GM12891 (cell line): ENCODE measurements at places on chromosomes 7 and 10.

DNA sequence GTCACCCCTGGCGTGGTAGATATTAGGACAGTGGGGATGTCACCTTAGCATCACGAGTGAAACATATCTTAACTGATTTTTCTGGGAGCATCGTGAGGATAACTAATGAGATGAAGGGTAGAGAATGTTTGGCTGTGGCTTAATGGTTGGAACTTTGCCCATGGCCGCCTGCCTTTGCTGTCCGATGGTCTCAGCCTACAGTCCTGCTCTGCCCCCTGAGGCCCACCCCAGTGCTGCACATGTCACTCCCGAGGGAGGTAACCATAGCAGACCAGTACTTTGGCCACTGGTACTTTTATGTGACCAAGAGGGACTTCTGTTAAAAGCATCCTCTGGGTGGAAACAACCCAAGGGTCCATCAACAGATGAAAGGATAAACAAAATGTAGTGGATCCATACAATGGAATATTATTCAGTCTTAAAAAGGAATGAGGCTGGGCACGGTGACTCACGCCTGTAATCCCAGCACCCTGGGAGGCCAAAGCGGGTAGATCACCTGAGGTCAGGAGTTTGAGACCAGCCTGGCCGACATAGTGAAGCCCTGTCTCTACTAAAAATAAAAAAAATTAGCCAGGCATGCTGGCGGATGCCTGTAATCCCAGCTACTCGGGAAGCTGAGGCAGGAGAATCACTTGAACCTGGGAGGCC is 58.4 kb downstream of the TACR2 start:
- DNase-seq, result no peak

GRCh38 chr10:83943049-83943448 is 196.3 kb upstream of the GHITM start:
- no peak for DNase-seq

GRCh38 chr7:17485368-17485767 is 186.9 kb downstream of the AHR start:
- DNase-seq, result no peak

DNA sequence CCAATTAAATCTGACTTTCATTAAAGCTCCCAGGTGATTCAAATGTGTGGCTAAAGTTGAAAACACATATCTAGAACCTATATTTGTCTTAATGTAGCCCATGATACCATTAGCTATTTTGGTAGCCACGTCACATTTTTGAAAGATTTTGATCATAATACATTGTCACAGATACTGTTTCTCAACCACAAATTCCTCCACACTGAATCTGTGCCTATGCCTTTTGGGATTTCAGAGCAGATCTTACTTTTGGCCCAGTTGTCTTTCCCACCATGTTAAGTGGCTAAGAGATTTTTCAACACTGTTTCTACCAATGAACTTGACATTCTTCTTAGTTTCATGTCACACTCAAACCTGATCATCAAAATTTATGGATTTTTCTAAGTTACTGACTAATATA is 47.4 kb downstream of the CH25H start:
- no peak for DNase-seq

DNA sequence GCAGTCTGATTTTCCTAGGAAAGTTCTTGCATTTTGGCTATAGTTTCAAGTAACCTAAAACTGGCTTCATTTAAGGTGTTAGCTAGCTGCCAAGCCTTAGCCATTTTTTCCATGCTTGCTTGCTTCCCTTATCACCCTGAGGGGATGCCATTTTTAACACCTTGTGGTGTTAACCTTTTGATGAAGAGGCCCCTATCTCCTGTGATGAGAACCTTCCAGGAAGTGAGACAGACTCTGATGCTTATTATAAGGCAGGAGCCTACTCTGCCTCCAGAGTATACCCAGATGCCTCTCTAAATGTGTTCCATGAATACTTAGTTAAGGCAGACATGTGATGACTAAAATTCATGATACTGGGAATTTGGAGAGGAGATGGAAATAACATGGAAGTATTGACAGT is 4.9 kb upstream of the VWA2 start:
- no peak for DNase-seq

- no peak for DNase-seq
Measured at GRCh38 chr10:47041396-47042198, 130.4 kb downstream of the PTPN20 start.

DNA sequence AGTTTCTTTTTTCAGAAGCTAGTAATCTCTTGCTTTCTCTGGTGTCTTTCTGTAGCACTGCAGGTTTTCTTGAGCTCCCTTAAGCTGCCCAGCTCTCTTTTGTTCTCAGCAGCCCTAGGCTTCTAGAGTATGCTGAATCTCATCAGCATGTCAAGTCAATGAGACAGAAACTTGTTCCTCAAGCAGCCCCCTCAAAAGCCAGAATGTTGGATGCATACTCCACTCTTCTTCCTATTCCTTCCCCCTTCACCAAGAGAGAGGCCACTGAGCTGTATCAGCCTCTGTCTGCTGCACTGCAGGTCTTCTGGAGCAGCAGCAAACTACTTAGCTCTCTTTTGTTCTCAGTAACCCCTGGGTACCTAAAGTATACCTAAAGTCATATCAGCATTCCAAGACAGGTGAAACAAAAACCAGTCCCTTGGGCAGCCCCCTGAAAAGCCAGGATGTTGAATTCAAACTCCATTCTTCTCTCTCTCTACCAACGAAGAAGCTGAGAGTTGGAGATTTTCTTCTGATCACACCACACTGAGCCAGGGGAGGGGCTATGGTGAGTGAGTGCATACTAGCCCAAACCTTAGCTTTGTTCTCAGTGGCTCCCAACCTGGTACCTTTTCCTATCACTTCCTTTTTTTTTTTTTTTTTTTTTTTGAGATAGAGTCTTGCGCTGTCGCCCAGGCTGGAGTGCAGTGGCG is 73.3 kb upstream of the WAC start:
- DNase-seq, result no peak

- no peak for DNase-seq
Measured at GRCh38 chr7:88329532-88330463, 23.1 kb upstream of the STEAP4 start.

DNA sequence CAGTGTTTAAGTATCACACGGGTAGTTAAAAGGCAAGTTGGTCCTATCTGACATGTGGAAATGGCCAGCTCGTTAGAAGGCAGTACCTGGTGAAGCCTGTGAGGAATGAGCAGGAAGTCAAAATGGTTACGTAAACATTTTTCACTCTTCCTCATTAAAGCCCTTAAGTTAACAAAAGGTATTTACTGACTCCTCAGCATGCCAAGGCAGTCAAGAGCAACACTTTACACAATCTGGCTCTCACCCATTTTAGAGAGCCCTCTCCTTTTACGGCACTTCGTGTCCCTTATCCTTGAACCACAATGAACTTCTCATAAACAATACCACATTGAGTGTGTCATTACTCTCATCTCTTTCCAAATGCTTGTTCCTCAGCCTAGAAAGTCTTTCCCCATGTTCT is 11.0 kb upstream of the RSBN1L start:
- no peak for DNase-seq

GRCh38 chr7:140080919-140081318 is 18.2 kb upstream of the PARP12 start:
- DNase-seq, result no peak

- DNase-seq, result no peak
Measured at GRCh38 chr7:117143580-117143979, 179.3 kb downstream of the WNT2 start.

GRCh38 chr10:5534880-5535856 is 10.4 kb downstream of the CALML3 start:
- no peak for DNase-seq

DNA sequence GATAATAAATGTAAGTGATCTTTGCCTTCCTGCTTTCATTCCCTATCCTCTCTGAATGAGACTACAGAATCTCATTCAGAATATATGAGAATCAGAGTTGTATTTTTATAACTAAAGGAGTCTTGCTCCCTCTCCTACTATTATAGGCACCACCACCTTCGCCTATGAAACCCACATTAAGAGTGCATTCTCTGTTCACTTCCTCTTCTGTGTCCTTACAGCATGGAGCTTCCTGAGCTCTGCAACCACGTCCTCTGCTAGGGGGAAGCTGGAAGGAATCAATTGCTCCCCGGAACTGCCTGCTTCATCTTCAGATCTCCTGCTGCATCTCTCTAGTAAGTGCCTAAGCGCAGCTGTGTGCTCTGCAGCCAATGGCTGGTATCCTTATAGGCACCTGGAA is 820.7 kb downstream of the GRID1 start:
- DNase-seq, result no peak

DNA sequence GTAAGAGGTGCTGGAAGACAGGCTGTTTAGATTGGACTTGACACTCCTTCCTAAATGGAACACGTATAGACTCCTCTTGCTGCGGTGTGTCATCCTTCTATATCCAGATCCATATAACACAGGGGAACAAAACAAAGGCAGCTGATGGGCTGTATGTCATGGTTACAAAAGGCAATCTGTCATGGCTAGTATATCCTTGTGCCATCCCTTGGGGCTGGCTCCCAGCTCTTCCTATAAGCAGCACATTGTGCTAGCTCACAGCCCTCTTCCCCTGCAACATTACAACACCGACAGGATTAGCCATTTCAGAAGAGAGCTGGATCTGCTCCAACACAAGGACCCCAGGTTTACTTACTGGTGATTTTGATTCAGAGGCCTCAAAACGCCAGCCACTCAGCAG is 15.3 kb downstream of the LIPK start:
- DNase-seq, result no peak

GRCh38 chr10:7475046-7475911 is 64.4 kb upstream of the SFMBT2 start:
- no peak for DNase-seq

DNA sequence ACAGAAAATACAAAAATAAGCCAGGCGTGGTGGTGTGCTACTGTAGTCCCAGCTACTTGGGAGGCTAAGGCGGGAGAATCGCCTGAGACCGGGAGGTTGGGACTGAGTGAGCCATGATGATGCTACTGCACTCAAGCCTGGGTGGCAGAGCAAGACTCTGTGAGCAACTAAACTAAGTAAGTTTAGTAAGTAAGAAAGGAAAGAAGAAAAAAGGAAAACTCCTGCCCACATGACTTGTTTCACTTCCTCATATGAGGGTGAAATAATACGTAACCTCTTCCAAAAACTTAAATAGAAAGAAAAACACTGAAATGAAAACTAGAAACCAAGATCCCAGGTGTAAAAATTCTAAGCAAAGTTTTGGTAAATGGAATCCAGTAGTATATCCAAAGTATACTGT is 79.6 kb downstream of the LARP4B start:
- no peak for DNase-seq

- no peak for DNase-seq
Measured at GRCh38 chr10:29346296-29347001, 57.6 kb downstream of the LYZL1 start.

DNA sequence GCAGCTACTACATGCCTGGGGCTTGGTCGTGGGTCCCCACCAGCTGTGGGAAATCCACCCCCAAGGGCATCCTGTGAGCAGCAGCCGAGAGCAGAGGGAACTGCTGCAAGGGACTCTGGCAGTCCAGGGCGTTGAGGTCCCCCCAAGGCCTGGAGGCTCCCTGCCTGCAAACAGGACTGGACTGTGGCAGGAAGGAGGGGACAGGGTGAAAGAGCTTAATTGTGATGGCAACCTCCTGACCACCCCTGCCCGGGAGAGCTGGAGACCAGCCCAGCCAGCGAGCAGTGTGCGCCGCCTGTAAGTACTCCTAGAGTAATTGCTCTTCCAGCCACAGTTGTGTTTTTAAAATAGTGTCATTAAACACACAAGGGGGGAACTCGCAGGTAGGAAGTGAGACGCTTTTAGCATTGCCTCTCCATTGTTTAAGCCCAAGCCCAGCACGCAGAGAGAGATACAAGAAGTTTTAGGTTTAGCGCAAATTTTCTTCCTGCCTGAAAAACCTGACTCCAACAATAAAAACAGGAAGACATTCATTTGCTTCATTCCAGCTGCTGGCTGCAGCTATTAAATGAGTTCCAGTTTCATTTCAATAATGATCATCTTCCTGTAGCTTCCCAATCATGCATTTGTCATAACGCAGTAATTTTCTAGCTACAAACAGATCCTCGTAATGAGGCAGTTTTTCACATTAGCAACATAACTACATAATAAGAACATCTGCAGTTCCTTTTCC is 111.1 kb downstream of the EBF3 start:
- DNase-seq, result no peak

DNA sequence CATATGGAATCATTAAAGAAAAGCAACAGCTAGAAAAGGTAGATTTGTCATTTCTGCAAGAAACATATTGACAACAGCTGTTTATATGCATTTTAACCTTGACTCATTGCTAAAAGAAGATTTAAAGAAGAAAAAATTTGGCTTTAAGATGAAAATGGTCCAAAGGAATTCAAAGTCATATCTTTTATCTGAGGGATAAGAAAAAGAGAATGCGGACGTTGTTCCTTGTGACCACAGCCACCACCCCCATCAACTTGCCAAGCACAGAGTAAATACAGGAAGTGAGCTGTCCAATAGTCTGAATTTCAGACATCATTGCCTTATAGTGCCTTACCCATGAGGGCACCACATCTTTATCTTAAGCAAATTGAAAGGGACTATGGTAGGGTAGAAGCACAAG is 7.3 kb upstream of the CRPPA start:
- no peak for DNase-seq

- no peak for DNase-seq
Measured at GRCh38 chr7:68439897-68440296, 1158.4 kb upstream of the AUTS2 start.

DNA sequence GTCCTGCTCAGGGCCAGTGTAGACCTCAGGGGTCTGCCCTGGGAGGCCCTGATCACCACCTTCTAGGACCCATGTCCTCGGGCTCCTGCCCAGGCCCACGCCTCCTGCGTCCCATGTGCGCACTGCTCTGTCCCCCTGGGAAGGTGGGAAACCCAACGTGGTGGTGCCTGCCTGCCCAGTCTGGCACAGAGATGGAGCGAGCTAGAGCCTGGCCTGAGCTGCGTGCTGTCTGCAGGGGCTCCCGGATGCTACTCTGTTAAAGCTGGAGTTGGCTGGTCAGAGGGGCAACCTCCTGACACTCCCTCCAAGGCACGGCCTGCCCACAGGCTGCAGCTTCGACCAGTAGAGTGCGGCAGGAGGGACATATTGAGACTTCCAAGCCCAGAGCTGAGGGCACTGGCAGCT is 171.7 kb downstream of the DNAJB6 start:
- no peak for DNase-seq

GRCh38 chr10:132606031-132606491 is 68.5 kb downstream of the INPP5A start:
- no peak for DNase-seq

- DNase-seq, result no peak
Measured at GRCh38 chr10:32851301-32851700, 106.7 kb downstream of the ITGB1 start.

DNA sequence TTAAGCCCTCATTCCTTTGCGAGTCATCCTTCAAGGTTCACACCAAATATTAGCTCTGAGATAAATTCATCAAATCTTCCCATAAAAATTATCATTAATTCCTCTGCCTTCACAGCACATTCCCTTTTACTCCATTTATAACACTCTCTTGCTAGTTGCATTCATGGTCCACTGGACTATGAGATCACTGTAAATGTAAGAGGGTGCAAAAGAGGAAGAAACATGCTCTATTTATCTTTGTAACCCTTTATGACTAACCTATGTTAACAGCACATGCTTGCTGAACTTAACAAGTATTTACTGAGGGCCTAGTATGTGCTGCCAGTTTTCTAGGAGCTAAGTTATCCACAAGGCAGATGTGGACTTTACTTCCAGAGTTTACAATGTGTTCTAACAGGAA is 86.7 kb upstream of the TMEM168 start:
- no peak for DNase-seq
